ENCODE measurements at places on chromosomes 12 and 14.

DNA sequence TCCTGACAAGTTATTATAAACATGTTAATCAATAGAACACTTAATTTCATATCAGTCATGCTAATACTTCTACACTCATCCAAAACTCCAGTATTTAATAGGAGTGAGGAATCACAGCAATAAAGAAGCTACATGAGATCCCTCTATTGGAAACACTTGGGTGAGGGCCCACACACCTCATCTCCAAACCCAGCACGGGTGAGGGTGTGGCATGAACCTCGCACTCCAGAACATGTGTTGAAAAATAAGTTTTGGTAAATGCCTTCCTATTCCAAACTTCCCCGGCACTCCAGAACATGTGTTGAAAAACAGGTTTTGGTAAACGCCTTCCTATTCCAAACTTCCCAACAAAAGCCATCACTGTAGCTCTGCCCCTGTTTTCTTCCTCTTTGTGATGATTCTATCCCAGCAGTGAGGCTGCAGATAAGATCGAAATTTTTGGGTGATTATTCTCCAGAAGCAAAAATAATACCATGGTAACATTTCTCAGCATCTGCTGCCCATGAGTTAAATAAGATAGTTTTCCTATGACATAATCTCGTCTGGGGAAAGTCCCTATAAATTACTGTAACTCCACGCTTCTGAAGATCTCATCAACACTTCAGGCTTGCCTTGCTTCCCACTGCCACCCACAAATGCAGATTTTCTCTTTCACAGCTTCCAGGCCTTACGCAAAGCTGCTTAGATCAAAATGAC, 24.4 kb upstream of the PTPRB start:
- no peak for DNase-seq

GRCh38 chr14:28763751-28764256, 2.8 kb upstream of the FOXG1 start:
- DNase-seq, result no peak

DNA sequence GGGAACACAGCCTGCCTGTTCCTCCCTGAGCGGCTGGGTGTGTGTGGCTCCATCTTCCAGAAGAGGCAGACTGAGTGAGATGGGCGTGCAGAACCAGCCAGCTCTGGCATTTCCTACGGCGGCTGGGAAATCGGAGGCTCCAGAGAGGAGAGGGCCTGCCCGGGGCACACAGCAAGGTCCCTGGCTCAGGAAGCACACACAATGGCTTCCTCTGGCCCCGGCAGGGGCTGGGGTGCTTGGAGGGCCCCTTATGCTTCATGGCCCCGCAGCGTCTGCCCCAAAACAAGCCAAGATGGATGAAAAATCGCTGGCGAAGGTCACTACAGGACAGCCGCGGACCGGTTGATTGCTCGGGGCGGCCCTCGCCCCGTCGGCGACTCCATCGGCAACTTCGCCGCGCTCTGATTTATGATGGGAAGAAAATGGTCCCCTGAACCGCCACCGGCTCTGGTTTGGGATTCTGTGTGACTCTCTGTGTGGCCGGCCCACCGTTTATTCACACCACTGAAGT, 191.5 kb upstream of the C14orf180 start:
- DNase-seq, result no peak

GRCh38 chr14:33792720-33793368, 158.0 kb downstream of the EGLN3 start:
- peak; percentile 58 for DNase-seq

- DNase-seq, result no peak
Observed at GRCh38 chr12:118398524-118398923, 22.2 kb downstream of the SUDS3 start.

DNA sequence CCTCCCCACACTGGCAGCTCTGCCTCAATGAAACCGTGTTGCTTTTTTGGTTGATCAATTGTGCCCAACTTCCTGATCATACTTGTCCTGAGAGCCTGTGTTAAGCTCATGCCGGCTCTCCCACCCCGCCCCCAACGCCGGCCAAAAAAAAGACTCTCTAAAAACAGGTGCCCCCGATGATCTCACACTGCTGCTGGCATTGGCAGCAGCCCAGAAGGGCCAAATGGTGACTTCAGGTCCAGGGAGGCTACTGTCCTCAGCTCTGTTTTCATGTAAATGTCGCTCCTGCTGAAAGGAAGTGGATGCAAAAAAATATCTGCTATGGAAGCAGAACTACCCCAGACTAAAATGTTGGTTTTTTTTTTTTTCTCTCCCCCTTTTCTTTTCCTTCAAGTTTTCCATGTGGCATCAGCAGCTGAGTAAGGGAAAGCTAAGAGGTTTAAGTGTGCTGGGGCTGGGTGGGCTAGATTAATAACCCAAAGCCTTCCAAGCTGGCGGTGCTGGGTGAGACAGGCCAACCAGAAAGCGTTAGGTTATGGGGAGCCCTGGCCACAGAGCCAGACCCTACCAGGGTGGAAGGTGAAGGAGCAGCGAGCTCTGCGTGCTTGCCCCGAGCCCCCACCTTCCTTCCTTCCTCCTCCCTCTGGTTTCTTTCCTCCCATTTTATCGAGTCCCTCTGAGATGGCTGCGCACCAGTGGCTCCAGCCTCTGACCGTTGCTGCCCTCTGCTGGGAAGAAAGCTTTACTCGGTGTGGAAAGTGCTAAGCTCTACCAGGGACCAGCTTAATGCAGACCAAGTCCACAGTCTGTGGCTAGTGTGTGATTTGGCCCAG, 396.1 kb downstream of the NRXN3 start:
- DNase-seq, result peak; percentile 62

DNA sequence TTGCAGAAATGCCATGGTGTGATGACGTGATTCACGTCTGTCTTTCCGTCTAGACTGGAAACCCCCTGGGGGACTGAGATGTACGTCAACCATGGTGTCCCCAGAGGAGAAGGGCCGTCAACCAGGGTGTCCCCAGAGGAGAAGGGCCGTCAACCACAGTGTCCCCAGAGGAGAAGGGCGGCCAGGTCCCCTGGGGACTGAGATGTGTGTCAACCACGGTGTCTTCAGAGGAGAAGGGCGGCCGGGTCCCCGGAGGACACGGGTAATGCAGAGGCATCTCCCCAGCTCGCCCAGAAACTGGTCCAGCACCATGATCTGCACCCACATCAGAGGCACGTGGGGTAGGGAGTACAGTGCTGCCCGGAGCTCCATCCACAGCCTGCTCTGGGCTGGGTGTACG, 30.6 kb upstream of the GALNT9 start:
- no peak for DNase-seq

GRCh38 chr14:38385343-38385742, 129.4 kb upstream of the CLEC14A start:
- DNase-seq, result no peak

GRCh38 chr14:37114002-37114401, 58.4 kb downstream of the SLC25A21 start:
- no peak for DNase-seq

GRCh38 chr12:16984484-16984883, 378.5 kb upstream of the LMO3 start:
- peak; percentile 8 for DNase-seq

- DNase-seq, result no peak
Observed at GRCh38 chr14:93811020-93811419, 22.7 kb upstream of the PRIMA1 start.

DNA sequence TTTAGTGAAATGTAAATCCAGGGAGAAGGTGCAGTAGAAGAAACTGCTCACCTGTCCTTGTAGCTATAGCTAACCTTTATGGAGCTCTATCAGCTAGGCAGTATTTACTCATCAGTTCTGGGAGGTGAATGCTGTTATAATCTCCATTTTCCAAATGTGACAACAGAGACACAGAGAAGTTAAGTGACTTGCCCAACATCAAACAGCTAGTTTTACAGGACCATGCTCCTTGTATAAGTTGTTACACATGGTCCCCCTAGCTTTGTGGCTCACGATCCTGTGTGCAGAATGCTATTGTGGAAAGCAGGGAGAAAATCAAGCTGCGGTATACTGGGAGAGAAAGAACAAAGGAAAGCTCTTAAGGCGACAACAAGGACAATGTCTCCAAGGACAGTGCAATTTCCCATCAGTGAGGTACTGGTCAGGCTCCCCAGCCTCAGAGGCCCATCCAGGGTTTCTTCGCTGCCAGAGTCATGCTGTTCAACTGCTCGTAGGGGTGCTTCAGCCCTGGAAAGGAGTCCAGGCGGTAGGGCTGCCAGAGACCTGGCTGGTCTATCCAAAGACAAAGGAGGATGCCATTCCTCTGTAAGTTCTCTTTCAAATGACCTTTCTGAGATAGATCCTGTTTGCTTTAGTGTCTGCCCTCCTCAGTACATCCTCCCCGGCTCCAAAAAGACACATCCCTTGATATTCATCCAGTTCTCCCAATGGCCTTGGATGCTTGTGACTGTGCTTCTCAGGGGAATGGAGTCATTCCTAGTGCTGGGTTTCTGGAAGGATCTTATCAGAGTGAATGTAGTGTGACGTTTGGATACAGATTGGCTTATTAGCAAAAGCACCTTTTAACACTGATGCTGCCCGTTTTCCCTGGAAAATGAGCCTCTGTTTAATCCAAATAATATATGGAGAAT, 95.5 kb downstream of the ARF6 start:
- DNase-seq, result no peak

Measured in A549 (cell line).